Neuronal stem cell (in vitro differentiated cells): ENCODE measurements at places on chromosomes 4 and X.
A peak's percentile ranks its signal among the peaks of the same experiment; 100 is the strongest.

DNA sequence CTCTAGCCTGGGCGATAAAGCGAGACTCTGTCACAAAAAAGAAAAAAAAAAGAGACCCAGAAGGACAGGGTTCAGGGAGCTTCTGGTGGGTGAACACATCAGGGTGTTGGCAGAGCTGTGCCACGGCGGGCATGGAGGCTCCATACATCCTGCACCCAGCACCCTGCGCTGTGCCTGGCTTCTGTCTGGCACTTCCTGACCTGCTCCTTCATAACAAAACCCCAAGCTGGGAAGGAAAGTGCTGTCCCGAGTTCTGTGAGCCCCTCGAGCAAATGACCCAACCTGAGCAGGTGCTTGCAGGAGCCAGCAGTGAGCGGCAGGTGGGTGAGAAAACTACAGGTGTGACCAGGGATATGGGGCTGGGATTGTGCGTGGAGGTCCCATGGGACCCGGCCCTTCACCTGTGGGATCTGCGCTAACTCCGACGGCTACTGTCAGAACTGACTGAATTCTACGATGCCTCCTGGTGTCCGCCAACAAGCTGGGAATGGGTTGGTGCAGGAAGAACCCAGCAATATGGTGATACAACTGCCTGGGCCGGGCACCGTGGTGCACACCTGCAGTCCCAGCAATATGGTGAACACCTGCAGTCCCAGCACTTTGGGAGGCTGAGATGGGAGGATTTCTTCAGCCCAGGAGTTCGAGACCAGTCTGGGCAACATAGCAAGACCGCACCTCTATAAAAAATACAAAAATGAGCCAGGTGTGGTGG, 18.9 kb downstream of the ASMTL start:
- DNase-seq: no peak

- DNase-seq: peak; percentile 55
These were observed 13.1 kb upstream of the ACOT9 start for GRCh38 chrX:23756165-23756564.

- DNase-seq: peak; percentile 49
These were observed at the start of gene MAGEH1 for GRCh38 chrX:55451990-55452832. Gene MAGEH1, plus strand, starts transcription at chrX:55452127. Its CDS starts 248 bp downstream, at chrX:55452375.

GRCh38 chr4:73964862-73965611, 16.8 kb downstream of the PF4 start:
- DNase-seq: peak; percentile 36

DNA sequence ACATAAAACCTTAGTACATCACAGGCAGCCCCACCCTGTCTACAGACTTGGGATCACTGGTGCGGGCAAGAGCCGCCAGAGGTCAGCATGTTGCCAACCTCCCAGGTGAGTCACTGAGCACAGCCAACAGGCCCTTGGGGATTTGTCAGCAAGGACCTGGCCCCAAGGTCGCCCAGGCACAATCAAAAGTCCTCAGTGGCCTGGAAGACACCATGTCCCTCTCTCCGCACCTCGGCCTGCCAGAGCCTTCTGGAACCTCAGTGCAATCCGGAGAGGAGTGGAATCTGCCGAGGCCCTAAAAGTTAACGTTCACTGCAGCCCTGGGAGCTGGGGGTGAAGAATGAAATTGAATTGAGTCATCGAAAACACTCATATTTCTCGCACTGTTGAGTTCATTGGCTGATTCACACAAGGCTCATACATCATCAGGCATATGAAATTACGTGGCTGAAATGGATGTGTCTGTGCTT, 74.3 kb downstream of the WFS1 start:
- no peak for DNase-seq

DNA sequence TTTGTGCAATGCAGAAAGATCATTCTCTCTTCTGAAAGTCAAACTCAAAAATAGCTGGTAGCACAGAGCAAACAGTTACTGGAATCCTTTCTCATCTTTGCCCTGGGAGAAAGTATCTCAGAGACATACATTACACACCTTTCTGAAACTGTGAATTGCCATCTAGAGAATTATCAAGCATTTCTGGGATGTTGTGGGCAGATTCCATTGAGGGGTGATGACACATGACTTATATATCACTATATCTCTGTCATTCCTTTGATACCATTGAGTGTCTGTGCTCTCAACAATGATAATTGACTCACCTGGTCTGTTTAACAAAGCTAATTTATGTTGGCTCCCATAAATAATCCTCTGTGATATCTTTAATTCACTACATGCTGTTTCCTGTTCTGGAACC, 13.0 kb downstream of the SLIT2 start:
- DNase-seq: no peak

GRCh38 chrX:153881281-153881680, 4.7 kb downstream of the L1CAM start:
- no peak for DNase-seq

- DNase-seq: no peak
These were observed 20.5 kb downstream of the PDLIM5 start for GRCh38 chr4:94472056-94472826.

GRCh38 chr4:181004056-181004455, 1239.1 kb upstream of the TENM3 start:
- no peak for DNase-seq

GRCh38 chrX:106672527-106672926, 54.0 kb upstream of the RNF128 start:
- DNase-seq: no peak

DNA sequence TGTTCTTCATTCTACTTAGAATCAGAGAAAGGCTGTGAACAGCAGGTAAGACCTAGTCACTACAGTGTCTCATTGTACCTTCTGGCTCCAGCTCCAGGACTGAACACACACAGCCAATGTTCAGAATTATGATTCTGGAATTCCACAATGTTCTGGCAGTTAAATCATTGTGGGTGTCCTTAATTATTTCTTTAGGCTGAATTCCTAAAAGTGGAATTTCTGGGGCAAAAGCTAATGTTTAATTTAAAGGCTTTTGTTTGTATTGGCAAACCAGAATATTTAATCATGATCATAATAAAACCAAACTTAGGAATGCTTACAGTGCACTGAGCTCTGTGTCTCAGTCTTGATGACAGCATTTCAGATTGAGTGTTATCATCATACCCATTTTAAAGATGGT, 67.0 kb upstream of the FAT1 start:
- DNase-seq: no peak

GRCh38 chr4:106344647-106344970, 24.0 kb downstream of the GIMD1 start:
- no peak for DNase-seq

DNA sequence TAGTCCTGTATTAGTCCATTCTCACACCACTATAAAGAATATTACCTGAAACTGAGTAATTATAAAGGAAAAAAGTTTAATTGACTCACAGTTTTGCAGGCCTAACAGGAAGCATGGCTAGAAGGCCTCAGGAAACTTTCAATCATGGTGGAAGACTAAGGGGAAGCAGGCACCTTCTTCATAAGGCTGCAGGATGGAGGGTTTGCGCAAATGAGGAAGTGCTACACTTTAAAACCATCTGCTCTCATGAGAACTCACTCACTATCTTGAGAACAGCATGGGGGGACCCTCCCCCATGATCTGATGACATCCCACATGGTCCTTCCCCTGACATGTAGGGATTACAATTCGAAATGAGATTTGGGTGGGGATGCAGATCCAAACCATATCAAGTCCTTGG, 12.1 kb upstream of the MAGEA11 start:
- no peak for DNase-seq

GRCh38 chrX:47169273-47169672, 24.3 kb downstream of the RBM10 start:
- DNase-seq: no peak

DNA sequence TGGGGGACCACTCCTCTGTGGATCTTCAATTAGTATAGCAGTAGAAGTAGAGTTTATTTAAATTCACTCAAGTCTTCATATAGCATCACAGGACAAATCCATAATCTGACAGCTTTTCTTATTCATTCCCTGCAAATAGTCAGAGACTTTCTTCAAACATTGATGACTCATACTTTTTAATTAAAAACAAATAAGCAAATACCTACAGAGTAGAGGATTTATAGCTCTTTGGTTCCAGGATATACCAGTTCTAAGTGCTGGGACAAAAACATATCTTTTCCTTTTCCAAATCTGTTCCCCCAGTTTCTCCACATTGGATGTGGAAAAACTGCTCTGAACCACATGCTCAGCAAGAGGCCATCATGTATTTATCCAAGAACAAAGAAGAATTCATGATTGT, 24.1 kb downstream of the EMCN start:
- DNase-seq: no peak

DNA sequence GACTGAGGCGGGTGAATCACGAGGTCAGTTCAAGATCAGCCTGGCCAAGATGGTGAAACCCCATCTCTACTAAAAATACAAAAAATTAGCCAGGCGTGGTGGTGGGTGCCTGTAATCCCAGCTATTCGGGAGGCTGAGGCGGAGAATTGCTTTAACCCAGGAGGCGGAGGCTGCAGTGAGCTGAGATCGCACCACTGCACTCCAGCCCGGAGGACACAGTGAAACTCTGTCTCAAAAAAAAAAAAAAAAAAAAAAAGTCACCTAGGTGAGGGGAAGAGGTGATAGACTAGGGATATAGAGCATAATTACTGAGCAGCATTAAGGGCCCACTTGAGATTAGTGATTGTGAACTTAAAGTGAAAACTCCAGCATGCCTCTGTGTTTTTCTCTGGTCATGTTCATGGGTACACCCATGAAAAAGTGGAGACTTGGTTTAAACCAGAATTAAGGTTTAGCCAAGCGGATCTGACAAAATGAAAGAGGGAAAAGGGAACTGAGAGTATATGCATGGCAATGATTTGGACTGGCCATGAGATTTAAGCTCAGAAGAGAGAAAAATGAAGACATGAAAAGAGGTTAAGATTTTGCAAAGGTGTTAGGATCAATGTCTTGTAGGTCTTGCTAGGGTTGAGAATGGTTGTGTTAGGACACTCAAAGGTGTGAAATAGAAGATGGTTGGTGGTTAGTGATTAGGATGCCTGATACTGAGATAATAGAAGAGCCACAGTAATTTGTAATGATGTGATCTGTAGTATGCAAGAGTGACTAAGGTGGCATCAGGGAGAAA, 105.0 kb downstream of the RAB28 start:
- no peak for DNase-seq

DNA sequence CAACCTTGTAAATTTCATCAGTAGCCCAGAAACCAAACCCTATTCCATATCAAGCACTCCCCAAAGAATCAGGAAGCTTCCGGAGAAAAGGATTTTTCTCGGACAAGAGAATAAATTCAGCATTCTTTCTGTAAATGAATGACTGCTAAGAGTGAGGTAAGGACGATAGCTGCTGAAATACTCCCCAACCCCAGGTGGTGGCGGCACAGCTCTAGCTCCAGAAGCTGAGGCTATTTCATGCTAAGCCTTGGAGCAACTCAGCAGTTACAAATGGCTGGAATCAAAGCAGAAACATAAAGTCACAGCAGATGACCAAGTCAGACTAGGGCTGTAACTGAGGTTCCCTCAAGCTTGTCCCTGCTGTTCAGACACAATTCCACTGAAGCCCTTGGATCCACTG, 13.9 kb upstream of the PCDH19 start:
- no peak for DNase-seq

- DNase-seq: no peak
These were observed 316.3 kb downstream of the CAMK2D start for GRCh38 chr4:113445286-113445685.

- DNase-seq: no peak
These were observed 7.4 kb downstream of the AFF1 start for GRCh38 chr4:86942185-86942666.

DNA sequence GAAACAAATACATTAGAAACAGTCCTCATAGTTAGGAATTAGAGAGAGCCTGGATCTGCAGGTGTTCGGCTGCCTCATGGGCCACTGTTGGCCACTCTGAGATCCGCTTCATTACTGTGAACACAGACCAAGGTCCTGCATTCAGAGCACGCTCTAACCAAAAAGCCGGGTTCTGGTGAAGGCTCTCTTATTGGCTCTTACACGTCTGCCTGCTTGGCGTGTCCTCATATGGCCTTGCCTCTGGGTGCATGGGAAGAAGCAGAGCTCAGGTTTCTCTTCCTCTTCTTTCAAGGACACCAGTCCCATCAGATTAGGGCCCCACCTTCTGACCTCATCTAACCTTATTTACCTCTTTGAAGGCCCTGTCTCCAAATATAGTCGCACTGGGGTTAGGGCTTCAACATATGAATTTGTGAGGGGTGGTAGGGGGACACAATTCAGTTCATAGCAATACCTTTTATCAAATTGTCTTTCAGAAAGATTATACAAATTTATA, 37.1 kb upstream of the ELF2 start:
- DNase-seq: no peak

DNA sequence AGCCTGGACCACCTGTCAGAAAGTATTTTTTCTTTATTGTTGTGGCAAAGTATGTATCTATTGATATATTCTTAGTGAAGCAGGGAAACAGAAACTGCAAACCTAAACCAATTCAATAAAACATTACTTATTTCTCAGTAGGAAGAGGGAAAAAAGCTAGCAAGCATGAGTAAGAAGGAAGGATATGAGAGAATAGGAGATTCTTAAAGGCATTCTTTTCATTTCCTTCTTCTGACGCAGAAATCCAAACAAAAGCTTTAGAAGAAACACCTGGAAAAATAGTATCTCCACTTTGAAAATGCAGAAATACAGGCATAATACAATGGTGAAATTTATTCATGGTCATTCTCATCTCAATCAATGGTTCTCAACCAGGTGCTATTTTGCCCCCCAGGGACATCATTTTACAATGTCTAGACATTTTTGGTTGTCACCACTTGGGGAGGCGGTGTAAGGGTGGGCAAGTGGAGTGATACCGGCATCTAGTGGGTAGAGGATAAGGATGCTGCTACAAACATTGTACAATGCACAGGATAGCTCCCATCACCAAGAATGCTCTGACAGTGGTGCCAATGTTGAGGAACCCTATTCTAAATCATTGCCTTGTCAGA, 21.7 kb upstream of the ATXN3L start:
- DNase-seq: no peak

GRCh38 chr4:6813725-6814124, 31.2 kb downstream of the KIAA0232 start:
- no peak for DNase-seq

DNA sequence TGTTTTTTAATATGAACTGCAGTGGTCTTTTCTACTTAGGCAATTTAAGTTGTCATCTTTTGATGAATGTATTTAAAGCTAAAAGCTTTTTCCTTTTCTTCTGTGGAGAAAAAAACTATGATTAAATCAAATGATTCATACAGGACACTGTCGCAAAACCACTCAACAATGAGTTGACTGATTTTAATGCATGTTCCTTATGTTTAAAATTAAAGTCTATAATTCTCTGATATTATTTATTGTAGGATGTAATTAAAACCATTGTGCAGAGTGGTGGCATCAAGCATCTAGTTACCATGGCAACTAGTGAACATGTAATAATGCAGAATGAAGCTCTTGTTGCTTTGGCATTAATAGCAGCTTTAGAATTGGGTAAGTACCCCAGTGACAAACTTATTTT, 172.5 kb downstream of the RAP1GDS1 start:
- DNase-seq: no peak

DNA sequence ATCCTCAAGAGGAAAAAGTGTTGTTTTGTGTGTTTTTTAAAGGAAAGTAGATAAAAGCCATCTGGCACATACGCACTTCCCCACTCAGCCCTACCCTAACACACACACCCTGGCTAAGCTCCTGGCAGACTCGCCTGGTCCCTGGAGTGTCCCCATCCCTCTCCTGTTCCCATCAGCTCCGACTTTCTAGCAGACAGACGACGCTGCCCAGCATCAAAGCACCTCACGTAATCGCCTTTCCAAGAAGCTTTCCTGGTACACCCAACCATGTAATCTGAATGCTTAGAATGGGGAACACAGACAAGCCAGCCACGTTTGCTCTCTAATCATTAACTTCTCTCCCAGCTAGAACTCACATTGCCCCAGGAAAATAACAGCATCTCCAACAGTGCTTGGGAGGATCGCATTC, 116.2 kb downstream of the AFAP1 start:
- DNase-seq: no peak
